NCI-H2227 treated with DMSO at 0.1 percent for 48 hours (cell line): ENCODE measurements at places on chromosomes 6 and 20.

GRCh38 chr6:131163886-131164285 is 28.6 kb downstream of the AKAP7 start:
- DNase-seq, result no peak

DNA sequence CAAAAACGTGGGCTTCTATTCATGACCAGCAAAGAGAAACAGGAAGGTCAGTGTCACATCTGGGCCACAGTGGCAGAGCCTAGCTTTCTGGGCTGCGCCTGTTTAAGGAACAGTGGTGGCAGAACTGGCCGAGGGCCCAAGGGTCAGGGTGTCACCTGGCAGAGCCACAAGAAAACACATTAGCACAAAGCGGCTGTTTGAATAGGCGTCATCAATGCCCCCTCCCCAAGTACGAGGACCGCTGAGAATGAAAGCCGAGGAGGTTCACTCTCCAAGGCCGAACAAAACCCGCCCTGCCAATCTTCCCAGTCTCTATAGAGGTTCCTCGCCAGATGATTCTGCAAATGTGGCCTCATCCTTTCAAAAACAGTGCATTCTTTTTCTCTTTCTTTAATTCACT is 125.2 kb upstream of the TRAF3IP2 start:
- DNase-seq, result no peak

DNA sequence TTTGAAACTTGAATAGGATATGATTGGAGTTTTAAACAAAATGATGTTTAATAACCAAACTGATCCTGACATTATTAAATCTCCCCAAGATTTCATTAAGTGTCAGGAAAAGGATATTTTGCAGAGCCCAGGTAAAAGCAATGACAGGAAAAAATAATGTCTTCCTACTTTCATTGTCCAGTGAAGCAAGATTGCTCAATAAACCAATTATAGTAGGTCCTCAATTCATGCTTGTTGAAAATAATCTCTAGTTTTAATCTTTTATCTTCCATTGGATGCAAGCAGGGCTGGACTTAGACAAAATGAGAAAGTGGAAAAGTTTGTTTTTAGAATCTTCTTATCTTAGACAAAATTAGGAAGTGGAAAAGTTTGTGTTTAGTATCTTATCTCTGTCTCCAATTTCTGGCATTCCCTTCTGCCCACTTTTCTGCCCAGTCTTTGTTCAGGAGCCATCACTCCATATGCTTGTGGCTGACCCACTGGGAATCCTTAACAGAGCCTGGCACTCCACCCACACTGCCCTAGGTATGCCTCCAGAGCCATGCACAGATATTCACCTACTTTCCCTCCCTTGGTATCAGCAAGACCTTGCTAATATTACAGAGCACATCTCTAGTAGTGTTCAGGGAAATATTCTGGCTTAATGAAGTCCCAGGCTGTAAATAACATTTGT is 57.0 kb upstream of the CARMIL1 start:
- DNase-seq, result no peak

- DNase-seq, result no peak
Observed at GRCh38 chr20:38724626-38725147, 401 bp downstream of the SLC32A1 start.

- DNase-seq, result no peak
Observed at GRCh38 chr20:1810926-1811620, 84.1 kb upstream of the SIRPA start.

DNA sequence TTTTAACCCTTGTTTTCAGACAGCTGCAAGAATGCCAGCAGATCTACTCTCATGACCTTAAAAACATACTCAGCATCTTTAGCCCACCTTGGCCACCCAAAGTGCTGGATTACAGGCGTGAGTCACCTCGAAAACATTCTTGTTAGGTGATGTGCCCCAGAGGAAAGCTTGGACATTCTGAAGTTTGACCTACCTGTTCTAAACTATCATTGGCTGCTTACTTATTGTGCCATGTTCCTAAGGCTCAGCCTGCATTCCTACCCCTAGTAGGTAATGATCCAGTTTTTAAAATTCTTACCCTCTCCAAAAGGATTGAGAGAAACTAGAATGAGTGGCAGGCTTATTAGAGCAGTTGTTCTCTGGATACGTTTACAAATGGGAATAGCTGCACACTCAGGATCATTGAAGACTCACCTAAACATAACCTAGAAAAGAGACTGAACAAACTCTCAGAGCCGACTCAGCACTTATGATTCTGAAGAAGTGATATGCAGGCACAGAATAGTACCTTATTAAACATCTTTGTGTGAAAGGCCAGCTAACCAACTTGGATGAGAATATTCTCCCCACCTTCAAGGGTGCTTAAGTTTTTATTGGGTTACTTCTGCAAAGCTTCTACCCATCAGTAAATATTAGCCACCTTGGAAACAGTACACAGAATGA is 362.1 kb downstream of the NRN1 start:
- DNase-seq, result no peak

GRCh38 chr6:53616450-53617357 is 48.9 kb downstream of the KLHL31 start:
- DNase-seq, result no peak

- DNase-seq, result no peak
Observed at GRCh38 chr6:169158691-169159090, 95.0 kb downstream of the THBS2 start.

GRCh38 chr6:11921017-11921438 is 91.1 kb upstream of the HIVEP1 start:
- DNase-seq, result no peak
